ENCODE measurements at places on chromosomes 6 and 20.

DNA sequence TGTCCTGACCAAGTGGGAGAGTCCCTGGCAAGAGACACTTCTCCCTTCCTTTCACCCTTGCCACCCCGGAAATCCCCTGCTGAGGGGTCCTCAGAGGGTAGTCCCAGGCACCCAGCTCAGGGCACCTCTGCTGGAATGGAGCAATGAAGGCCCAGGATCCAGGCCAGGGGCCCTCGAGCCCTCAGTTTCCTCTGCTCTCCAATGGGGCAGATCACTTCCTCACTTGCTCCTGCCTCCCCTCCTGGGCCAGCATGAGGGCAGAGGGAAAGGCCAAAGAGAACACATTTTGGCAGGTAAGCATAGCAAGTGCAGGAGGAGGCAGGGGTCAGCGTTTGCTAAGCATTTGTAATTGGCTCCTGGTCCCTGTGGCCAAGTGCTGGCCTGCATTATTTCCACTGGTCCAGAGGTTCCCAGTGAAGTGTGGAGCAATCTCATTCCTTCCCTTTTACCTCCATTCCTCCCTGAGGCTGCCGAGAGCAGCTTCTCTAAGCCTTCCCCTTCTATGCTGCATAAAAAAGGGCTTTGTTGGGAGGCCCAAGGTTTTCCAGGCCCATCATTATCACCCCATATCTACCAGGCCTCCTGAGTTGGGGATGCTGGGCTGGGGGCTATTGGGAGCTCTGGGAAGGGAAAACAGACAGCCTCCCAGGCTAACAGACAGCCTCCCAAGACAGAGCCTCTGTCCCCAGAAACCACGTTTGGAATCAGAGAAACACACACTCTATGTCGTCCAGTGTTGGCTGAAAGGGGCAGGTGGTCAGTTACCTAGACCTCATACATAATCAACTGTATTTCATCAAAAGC, 28.8 kb upstream of the VEGFA start:
- DNase-seq, result no peak

DNA sequence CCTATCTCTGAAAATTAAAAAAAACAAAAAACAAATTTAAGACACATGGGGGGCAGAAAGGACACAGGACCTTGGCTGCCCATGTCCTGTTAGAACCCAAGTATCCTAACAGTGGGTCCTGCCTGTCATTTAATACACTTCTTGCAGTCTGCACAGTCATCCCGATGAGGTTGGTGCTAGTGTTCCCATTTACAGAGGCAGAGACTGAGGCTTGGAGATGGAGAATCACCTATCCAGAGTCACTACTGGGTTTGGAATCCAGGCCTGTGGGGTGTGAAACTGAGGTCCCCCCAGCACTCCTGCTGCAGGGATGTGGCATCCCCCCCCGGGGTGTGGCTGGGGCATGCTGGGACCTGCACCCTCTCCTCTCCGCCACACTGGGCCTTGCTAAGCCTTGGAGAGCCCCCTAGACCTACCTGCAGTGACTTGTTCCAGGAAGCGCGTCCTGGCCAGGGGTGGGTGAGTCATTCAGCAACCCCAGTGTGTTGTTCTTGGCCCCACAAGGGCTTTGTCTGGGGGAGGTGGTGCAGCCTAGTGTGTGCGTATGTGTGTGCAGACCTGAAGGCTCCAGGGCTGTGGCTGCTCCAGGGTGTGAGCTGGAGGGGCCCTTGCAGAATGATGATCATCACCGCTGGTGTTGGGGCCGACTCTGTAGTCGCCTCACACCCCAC, 49.7 kb downstream of the BCAS4 start:
- DNase-seq, result peak; percentile 91

GRCh38 chr20:45293041-45294002, 13.3 kb upstream of the RBPJL start:
- peak; percentile 83 for DNase-seq

DNA sequence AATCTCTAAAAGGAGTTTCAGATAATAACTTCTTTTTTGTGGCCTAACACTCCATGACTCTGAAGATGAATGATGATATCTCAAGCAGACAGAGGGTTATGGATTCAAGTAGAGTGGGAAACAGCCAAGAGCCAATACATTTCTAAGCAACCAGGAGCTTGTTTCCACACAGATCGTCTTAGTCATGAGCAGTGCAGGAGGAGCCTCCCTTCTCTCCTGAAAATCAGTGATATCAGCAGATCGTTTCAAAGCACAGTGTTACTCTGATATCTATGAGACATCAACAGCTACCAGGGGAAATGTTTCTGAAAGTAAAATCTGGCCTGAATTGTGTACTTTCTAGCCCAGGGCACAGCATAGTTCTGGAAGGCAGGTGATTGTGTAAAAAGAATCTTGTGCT, 11.5 kb downstream of the ADGRG6 start:
- no peak for DNase-seq

- DNase-seq, result no peak
These were observed 140.6 kb downstream of the OPN5 start for GRCh38 chr6:47922391-47922790.

- DNase-seq, result no peak
These were observed 381 bp downstream of the MAP3K7 start for GRCh38 chr6:90586546-90586835.

DNA sequence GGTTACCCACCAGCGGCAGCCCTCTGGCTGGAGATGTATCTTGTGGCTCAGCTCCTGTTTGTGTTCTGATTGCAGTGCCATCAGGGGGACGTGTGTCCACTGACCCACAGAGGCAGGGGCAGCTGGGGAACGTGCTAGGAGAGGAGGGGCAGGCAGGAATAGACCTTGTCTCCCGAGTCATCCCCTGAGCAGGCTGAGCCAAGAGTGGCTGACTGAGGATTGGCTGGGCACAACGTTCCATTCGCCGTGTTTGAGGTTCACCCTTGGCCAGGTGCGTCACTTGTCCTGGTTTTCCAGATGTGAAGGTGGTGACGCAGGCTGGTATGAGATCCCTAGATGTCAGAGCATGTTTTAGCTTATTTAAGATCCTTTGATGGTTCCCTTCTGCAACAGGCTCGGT, 57.7 kb downstream of the ADNP start:
- DNase-seq, result no peak

DNA sequence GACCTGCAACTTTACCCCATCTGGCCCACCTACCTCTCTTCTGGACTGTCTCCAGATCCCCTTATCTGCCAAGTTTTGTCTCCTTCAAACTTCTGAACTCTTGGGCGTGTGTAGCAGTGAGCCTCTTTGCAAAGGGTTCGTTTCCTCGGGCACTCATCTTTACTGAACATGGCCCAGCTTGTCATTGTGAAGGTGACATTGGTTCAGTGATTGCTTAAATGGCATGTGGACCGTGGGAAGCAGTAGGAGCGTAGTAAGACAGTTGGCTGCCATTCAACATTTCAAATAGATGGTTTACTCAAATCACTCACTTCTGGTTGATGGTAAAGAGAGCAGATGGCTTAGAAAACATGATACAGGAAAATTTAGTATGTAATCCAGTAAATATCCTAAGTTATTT, 34.8 kb upstream of the KIF25 start:
- DNase-seq, result no peak

- DNase-seq, result no peak
These were observed 19.7 kb downstream of the NDRG3 start for GRCh38 chr20:36726168-36726567.

GRCh38 chr6:56515081-56515905, 127.4 kb downstream of the DST start:
- DNase-seq, result no peak

- DNase-seq, result no peak
These were observed 2.1 kb downstream of the PTK6 start for GRCh38 chr20:63534831-63535651.

GRCh38 chr6:45880676-45881075, 135.0 kb downstream of the CLIC5 start:
- DNase-seq, result no peak

DNA sequence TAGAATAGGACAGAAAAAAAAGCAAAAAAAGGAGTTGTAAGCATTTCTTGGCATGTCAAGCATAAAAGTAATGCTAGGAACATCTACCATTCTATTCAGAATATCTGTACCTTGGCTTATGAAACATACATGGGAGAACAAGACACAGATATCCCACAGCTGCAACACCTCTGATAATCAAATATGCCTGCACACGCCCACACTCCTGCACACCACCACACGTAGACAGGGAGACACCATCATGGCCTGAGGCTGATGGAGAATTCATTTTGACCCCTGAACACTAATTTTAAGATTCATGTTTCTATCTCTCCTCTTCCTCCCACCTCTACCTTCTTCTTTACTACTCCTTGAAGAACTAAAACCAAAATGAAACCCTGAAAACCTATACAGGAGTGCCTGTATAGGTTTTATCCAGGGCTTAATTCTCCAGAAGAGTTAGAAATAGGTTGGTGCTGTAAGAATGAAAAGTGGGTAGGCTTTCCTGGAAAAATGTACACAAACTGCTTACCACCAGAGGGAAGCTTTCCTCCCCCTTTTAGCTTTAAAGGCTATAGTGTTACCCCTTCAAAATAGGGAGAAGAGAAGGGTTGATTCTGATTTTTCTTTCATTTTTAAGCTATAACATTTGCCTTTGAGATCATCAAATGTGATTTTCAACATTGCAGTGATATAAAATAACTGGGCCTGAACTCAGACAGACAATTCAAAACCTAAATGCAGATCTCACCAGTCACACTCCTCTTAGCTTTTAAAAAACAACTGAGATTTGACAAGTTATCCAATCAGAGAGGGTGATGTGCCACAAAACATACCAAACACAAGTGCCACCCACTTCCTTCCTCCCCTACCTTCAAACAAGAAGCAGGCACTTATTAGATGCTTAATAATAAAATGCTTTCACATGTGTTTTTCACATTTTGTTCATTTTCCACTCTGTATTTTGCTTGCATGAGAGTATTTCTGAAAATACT, 57.9 kb downstream of the ELOVL5 start:
- no peak for DNase-seq

DNA sequence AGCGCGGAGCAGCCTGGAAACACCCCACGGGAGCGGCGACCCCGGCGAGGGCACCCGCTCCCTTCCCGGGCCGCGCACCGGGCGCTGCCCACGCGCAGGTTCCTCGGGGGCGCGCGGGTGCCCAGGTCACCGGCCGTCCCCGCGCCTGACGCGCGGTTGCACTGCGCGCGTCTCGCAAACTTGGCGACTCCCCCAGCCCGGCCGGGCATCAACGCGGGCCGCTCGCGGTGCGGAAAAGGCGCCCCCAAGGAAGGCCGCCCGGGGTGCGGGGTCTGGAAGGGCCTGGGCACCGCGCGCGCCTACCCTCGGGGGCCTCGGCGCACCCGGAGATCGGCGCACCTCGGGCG, 555 bp upstream of the ZBTB46 start:
- DNase-seq, result peak; percentile 62

DNA sequence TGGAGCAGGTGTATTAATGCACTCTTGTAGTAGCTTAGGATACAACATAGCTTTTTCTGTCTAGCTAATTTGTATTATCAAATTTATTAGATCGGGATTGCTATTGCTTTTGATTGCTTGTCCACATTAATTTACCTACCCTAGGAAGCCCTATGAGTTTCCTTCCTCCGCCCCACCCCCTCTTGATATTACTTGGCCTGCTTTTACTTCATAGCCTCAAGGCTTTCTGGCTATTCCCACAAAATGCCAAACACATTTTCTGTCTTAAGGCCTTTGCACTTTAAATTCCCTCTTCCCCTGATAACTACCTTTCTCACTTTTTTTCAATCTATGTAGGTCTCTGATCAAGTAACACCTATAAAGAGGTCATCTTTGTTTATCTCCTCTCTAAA, 99.1 kb upstream of the PRSS16 start:
- DNase-seq, result no peak

GRCh38 chr6:16769986-16770376, 8.7 kb upstream of the ATXN1 start:
- DNase-seq, result no peak

GRCh38 chr20:56606174-56606945, 22.7 kb upstream of the TFAP2C start:
- no peak for DNase-seq

DNA sequence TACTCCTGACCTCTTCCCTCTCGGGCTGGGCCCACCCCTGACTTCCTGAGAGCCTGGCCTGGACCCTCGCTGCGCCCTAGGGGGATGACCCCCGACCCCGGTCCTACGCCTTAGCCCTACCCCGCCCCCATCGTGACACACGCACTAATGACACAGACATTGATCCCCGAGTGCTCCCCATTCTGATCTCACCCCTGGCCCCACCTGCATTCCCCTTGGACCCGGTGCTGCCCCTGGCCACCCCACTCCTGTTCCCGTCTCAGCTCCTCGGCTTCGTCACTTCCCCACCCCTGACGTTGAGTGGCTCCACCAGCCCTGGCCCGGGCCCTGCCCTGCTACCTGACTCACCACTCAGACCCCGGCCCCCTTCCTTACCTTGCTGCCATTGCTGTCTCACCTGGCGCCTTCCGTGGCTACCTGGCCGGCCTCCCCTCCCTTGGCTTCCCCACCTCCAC, 12.1 kb downstream of the RBCK1 start:
- no peak for DNase-seq

DNA sequence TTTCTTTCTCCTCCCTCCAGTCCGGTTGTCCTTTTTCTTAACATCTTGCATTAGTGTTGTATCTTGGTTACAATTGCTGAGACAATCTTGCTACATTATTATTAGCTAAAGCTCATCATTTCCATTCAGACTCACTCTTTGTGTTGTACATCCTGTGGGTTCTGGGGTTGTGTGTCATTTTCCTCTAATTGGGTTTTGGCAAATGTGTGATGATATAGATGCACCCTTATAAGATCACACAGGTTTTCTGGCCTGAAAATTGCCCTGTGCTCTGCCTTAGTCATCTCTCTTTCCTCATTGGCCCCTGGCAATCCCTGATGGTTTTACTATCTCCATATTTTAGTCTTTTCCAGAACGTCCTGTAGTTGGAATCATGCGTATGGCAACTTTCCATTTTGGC, 60.1 kb downstream of the PPP1R14C start:
- DNase-seq, result no peak

GRCh38 chr6:77633993-77634715, 18.7 kb upstream of the MEI4 start:
- no peak for DNase-seq
